ENCODE measurements at places on chromosomes 16 and 17. TPM values are rescaled to one million over a fixed set of nuclear protein-coding genes. Genes with fewer than 3 reads are reported as not detected.
A peak's percentile ranks its signal among the peaks of the same experiment; 100 is the strongest.

MTMR4 gene
- total RNA-seq = 62.2 TPM

GRCh38 chr16:65045961-65046360 is 75.9 kb downstream of the CDH11 start:
- DNase-seq = no peak
- peaks cover 29% of the 10 kb centered on the region for H3K36me3 ChIP-seq
- H3K4me3 ChIP-seq = no peak overlapping the region
- H3K4me1 ChIP-seq = peaks cover 17% of the 10 kb centered on the region
- H3K27me3 ChIP-seq = no peaks in the 10 kb centered on the region

- peaks cover 23% of the 10 kb centered on the region for H3K4me1 ChIP-seq
- H3K36me3 ChIP-seq = no peaks in the 10 kb centered on the region
- peak overlapping the region; percentile 59 for H3K4me3 ChIP-seq
- no peak for DNase-seq
- H3K27ac ChIP-seq = peak overlapping the region; percentile 86
Observed at GRCh38 chr16:88769617-88770460, 15.2 kb downstream of the PIEZO1 start.

DNA sequence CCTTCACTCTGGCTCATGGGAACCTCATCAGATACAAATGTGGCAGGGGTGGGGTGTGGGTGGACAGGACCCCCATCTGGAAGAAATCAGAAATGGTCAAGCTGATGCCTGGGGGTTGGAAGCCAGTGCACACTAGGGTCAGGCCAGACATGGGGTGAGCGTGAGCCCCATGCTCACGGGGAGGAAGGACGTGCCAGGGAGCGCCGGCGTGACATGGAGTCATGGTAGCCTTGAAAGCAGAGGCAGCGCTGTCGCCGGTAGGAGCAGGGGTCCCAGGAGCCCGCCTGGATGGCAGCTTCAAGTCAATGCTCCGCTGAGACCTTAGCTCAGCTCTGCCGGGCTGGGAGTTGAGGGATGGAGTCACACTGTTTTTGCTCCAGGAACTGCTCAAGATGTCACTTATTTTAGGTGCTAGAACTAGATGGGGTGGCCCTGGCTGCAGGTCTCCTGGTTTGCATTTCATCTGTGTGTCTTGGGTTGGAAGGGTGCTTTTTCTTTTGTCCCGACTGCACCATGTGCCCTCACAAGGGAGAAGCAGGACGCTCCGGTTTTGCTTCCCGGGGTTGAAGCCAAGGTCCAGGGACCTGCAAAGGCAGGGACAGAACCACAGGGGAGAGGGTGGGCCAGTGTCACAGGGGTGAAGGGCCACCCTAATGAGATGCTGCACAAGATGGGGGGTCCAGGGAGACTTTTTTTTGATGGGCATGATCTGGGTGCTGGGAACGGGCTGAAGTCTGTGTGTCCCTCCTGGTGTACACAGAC is 51.4 kb downstream of the USP22 start:
- DNase-seq = no peak
- H3K4me1 ChIP-seq = peaks cover 23% of the 10 kb centered on the region
- no peak overlapping the region for H3K4me3 ChIP-seq
- H3K36me3 ChIP-seq = peaks cover 9% of the 10 kb centered on the region
- no peaks in the 10 kb centered on the region for H3K27me3 ChIP-seq

DNA sequence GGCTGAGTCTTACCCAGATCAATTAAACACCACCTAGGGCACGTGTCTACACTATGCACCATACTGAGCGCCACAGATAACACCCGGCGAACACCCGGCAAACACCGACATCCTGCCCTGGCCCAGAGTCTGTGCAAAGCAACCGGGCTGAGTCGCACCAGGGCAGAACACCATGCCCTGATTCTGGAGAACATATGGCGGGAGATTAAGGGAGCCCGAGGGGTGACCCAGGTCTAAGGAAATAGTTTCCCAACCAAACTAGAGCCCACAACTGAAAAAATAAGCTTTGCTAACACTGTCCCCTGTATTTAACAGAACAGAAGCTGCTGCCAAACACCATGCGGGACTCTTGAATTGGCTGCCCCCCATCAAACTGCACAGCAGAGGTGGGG is 22.1 kb downstream of the MYO18A start:
- H3K27ac ChIP-seq = no peak overlapping the region
- H3K4me1 ChIP-seq = peaks cover 64% of the 10 kb centered on the region
- H3K36me3 ChIP-seq = no peaks in the 10 kb centered on the region
- no peak for DNase-seq

DNA sequence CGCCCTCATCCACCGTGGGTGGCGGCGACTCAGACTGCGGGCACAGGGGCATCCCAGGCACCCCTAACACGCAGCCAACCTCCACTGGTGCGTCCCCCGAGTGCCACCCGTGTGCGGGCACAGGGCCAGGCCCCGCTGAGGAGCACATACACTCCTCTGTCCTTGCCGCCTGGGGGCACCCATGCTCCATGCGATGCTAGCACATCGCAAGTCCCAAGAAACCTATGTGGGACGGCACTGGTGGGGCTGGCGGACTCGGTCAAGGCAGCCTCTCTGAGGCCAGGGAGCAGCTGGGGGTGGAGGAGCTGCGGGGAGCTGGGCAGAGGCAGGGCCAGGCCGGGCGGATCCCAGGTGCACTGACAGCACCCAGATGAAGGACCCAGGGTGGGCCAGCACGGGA is 4.0 kb downstream of the ZNF598 start:
- H3K4me3 ChIP-seq = no peak overlapping the region
- peaks cover 15% of the 10 kb centered on the region for H3K4me1 ChIP-seq
- H3K27ac ChIP-seq = no peak overlapping the region
